ENCODE measurements at places on chromosomes 1 and 21.

DNA sequence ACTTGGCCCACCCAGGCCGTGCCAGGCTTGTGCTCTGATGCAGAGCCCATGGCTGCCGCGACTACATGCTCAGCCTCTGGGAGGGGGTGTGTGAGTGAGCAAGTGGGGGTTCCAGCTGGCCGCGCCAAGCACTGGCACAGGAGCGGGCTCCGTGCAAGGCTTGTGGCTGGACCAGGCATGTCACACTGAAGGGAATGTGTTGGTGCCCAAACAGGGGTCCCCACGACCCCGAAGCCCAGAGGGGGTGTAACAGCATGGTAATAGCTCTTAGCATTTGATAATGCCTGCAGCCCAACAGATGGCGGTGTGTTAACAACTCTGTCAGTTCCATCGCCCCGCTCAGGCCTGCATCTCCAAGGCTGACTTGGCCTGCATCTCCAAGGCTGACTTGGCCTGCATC lies 38.3 kb upstream of the CD46 start:
- H3K27ac ChIP-seq: no peak overlapping the region
- H3K36me3 ChIP-seq: no peaks in the 10 kb centered on the region
- H3K4me1 ChIP-seq: no peaks in the 10 kb centered on the region
- DNase-seq: no peak

DNA sequence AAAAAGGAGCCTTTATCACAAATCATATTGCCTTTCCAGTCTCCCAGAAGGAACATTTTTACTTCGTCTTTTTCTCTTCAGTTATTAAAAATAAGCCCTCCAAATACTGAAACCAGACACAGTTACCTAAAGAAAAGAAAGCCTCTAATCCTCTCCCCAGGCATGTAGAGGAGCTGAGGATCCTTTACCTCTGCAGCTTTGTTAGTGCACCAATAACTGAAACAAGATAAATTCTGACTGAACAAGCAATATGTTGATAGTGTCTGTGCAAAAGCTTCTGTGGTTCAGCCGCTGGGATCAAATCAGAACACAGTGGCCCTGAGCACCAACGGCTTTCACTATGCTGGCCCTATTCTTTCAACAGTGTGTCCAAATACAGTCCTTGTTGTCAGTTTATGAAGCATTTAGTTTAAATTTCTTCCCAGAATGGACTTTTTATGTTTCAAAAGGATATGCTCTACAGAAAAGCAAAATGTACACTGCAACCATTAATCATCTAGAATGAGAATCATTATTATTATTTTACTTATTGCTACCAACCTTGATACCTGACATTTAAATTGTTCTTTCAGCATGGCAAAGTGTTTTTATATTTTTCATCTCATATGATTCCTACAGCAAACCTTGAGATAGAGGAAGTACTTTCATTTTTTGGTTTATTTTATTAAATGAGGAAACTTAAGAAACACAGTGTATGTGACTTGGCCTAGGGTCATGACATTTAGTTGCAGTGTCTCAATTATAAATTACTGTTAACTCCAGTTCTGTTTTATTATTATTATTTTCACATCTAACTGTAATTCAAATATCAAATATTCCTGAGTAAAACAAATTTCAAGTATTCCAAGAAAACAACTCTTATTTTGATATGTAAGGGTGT lies 217.9 kb downstream of the NEGR1 start:
- H3K4me3 ChIP-seq: no peak overlapping the region
- no peak overlapping the region for H3K27ac ChIP-seq
- DNase-seq: no peak
- H3K4me1 ChIP-seq: no peaks in the 10 kb centered on the region
- no peaks in the 10 kb centered on the region for H3K36me3 ChIP-seq

GRCh38 chr1:147747966-147748365 lies 12.4 kb downstream of the GJA5 start:
- no peaks in the 10 kb centered on the region for H3K4me1 ChIP-seq
- H3K36me3 ChIP-seq: no peaks in the 10 kb centered on the region
- no peak for DNase-seq
- H3K4me3 ChIP-seq: no peak overlapping the region
- no peaks in the 10 kb centered on the region for H3K27me3 ChIP-seq

- DNase-seq: no peak
- peaks cover 10% of the 10 kb centered on the region for H3K27me3 ChIP-seq
- H3K27ac ChIP-seq: no peak within 1 kb of the TSS
- H3K36me3 ChIP-seq: no peaks in the 10 kb centered on the region
- H3K4me3 ChIP-seq: no peak within 1 kb of the TSS
Measured at GRCh38 chr1:173206816-173207568, at the start of gene TNFSF4. Gene TNFSF4, minus strand, starts transcription at chr1:173207331. Its CDS starts 155 bp downstream, at chr1:173207176.

DNA sequence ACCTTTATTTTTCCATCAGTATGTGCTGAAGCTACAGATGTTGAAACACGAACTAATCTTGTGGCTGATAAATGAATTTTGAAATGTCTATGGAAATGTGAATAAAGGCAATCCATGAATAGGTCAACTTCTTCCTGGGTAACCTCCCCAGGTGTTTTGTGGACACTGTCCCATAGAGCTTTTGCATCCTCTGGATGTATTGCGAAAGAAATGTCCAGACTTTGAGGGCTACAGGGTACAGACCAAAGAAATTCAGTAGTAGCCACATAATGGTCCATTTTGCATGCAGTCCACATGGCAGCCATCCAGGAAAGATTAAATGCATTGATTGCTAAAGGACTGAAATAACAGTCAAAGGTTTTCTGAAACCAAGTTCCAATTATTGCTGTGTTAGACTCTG lies 21.5 kb upstream of the DARS2 start:
- H3K27ac ChIP-seq: no peak overlapping the region
- H3K4me1 ChIP-seq: no peaks in the 10 kb centered on the region
- DNase-seq: no peak

DNA sequence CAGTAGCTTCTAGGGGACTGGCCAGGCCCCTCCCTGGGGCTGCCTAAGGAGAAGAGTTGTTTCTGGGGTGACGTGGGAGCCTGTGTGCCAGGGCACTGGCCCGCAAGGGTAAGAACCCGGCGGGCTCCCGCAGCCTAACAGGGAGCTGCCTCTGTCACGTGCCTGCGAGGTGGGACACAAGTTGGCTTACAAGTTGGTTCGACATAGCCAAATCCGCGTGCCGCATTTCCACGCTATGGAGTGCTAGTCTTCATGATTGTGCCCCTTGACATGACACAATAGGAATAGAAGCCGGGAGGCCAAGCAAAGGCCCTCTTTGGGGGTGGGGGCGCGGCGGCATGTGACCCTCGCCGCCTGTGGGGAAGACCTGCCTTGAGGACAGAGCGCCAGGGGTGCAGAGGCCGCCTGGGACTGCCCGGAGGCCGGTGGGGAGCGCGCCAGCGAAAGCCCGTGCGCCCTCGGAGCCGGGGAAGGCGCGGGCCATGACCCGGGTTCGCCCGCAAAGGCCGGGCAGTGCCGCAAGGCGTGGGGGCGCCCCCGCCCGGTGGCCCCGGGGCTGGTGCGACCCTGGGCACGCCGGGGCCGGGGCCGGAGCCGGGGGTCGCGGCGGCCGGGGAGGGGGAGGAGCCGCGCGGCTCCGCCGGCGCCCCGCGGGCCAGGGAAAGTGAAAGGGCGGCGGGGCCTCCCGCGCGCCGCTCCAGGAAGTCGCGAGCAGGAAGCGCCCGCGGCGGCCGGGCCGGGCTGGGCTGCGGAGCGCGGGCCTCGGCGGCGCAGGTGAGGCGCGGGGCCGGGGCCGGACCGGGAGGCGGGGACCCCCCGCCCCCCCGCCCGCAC lies at the start of gene SLC37A1:
Gene SLC37A1 (plus strand): TSS at position 702 of the 834 bp plus-strand sequence. CDS start 4,603 bp downstream, outside the sequence.
- DNase-seq: no peak
- H3K27ac ChIP-seq: no peak within 1 kb of the TSS
- H3K4me3 ChIP-seq: peak within 1 kb of the TSS; percentile 50
- H3K27me3 ChIP-seq: no peaks in the 10 kb centered on the region

DNA sequence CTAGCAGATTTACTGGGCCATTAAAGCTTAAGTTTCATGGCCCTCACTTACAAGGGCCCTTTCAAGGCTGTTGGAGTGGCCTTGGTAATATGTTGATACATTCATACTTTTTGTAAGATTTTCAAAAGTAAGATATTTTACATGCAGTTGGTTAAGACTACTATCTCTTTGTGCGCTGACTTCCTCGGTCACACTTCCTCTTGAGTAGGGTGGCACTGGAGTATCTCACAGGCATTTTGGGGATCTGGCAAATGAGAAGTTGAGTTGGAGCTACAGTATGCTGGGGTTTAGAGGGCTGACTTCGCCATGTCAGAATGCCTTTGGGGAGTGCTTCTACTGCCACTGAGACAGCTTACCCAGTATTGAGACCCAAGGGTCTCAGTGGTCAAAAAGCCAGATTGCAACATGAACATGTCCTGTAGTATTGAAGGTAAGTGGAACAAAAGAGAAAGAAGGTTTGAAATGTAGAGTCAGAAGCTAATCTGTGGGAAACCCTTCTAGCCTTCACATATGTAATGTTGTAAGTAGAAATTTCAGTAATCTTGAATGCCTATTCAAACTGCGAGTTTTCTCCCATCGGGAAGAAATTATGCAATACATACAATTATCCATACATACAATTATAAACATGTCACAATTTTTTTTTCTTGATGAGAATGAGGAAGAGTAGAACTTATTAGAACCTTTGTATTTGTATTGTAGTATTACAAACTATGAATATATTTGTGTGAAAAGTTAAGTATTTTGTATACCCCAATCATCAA lies 32.3 kb upstream of the RALGPS2 start:
- DNase-seq: no peak
- H3K27me3 ChIP-seq: no peaks in the 10 kb centered on the region
- no peak overlapping the region for H3K4me3 ChIP-seq

DNA sequence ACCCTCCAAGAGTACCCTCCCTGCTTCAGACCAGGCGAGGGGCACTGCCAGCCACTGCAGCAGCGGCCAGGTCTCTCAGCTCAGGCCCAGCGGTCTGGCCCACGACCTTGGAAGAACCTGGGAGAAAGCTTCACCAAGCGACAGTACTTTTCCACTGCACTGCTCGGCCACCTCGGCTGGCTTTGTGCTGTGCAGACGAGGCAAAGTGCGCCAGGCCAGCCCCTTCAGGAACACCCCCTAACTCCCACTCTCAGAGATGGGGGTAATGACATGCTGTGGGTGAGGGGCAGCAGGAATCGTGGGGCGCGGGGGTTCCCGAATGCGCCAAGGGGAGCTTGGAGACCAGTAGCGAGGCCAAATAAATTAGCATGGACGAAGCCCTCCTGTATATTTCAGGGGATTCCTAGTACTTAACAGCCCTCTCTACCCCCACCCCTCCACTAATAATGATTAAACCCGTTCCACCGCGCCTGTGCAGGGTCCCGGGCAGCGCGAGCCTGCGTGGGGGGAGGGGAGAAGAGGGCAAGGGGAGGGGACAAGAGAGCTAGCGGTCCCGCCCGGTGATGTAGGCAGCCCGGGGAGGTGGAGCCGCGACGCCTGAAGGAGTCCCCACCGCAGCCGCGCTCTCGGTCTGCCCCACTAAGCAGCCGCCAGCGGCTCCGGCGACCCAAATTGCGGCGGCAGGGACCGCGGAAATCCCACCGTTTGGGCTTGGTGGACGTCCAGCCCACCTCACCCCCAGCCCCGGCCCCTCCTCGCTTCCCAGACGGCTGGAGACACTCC lies at the start of gene FAM43B:
Gene FAM43B (plus strand): TSS at position 629 of the 783 bp plus-strand sequence. CDS start 401 bp downstream, outside the sequence.
- DNase-seq: no peak
- H3K4me3 ChIP-seq: peak within 1 kb of the TSS; percentile 36
- H3K36me3 ChIP-seq: no peaks in the 10 kb centered on the region
- peaks cover 4% of the 10 kb centered on the region for H3K4me1 ChIP-seq
- peaks cover 46% of the 10 kb centered on the region for H3K27me3 ChIP-seq

GRCh38 chr1:116667575-116668105 lies at the start of gene IGSF3:
Gene IGSF3, minus strand, starts transcription at chr1:116667733. Its CDS starts 1,407 bp downstream, at chr1:116666326.
- H3K36me3 ChIP-seq: no peaks in the 10 kb centered on the region
- H3K27me3 ChIP-seq: no peaks in the 10 kb centered on the region
- no peak within 1 kb of the TSS for H3K27ac ChIP-seq
- no peak for DNase-seq
- H3K4me3 ChIP-seq: peak within 1 kb of the TSS; percentile 49
- no peaks in the 10 kb centered on the region for H3K4me1 ChIP-seq

DNA sequence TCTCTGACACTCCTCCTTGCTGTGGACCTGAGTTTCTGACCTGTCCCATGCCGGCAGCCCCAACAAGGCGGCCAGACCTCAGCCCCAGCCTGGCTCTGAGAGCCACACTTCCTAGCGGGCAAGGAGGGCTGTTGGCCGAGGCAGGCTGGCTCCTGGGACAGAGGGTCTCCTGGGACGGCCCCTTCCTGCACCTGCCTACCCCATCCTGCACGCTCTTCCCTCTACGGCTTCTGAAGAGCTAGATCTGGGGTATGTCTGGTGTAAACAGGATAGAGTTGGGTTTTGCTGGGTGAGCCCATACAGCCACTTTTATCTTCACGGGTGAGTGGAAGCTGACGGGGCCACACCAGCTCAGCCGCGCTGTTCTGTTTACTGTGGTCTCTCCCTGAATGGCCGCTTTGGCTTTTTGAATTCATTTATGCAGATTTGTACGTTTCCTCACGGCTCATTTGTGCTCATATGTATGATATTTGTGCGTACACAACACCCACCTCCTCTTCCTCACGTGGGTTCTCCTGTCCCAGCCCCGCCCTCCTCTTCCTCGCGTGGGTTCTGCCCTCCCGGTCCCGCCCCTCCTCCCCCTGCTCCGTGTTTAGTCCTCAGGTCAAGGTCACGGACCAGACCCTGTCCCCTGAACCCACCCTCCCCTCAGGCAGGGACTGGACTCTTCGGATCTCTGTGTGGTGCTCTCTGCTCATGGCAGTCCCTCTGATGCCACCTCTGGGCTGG lies 34.7 kb upstream of the POFUT2 start:
- H3K27ac ChIP-seq: no peak overlapping the region
- no peak for DNase-seq
- H3K4me3 ChIP-seq: no peak overlapping the region
- no peaks in the 10 kb centered on the region for H3K36me3 ChIP-seq

DNA sequence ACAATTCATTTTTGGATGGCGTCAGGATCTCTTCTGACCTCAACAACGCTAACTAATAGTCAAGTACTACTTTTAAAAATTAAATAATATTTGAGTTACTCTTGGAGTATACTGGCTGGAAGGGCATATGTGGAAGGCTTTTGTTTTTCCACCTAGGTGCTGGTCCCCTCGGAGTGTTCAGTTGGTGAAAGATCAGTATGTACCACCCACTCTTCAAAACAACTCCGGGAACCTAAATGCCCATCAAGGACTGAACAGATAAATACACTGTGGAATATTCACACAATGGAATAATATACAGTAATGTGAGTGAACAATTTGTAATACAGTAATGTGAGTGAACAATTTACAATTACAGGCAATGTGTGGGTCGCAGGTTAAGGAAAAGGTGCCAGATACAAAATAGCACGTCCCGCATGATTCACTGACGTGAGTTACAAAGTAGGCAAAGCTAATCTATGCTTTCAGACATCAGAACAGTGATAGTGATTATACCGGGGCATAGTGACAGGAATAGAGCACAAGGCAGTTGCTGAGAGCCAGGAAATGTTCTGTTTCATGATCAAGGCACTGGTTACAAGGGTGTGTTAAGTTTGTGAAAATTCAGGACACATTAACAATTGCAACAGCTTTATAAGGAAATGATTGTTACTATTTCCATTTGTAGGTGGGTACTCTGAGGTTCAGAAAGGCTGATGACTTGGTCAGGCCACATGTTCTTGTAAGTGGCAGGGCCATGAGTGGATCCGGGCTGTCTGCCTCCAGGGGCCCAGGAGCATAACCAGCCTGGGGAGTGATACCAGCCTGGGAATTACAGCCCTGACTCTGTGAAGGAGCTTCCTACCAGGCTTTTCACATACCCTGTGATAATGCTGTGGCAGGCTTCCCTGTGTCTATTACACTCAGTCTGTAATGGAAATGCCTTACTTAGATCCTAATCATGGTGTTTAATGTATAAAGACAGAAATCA lies 59.3 kb upstream of the ABCD3 start:
- no peaks in the 10 kb centered on the region for H3K4me1 ChIP-seq
- no peak overlapping the region for H3K27ac ChIP-seq
- DNase-seq: no peak
